Fibroblast of pulmonary artery (primary cell): ENCODE measurements at places on chromosomes 7 and 10.

GRCh38 chr10:47457826-47458225, 26.1 kb downstream of the ANXA8 start:
- no peak for DNase-seq

DNA sequence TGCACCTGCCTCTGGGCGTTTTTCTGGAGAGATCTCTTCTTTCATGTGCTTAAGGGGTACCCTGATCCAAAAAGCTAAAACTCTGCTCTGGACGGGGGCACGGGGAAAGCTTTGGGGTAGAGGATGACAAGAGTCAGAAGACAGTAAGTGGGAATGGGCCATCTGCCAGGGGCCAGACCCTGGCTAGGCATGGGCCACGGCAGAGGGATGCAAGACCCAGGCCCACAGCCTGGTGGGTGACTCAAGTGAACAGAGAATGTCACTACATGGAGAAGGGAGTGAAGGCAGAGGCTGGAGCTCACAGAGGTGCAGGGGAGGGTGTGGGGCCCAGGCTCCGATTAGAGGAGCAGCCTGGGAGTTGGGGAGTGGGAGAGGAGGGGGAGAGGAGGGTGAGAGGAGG, 15.3 kb downstream of the FLNC start:
- DNase-seq = no peak

GRCh38 chr7:8212638-8213037, 49.3 kb downstream of the ICA1 start:
- DNase-seq = no peak

- DNase-seq = peak; percentile 57
Measured at GRCh38 chr7:46993396-46993795, 588.5 kb downstream of the TNS3 start.

GRCh38 chr10:110200503-110200902, 6.9 kb upstream of the MXI1 start:
- peak; percentile 15 for DNase-seq

DNA sequence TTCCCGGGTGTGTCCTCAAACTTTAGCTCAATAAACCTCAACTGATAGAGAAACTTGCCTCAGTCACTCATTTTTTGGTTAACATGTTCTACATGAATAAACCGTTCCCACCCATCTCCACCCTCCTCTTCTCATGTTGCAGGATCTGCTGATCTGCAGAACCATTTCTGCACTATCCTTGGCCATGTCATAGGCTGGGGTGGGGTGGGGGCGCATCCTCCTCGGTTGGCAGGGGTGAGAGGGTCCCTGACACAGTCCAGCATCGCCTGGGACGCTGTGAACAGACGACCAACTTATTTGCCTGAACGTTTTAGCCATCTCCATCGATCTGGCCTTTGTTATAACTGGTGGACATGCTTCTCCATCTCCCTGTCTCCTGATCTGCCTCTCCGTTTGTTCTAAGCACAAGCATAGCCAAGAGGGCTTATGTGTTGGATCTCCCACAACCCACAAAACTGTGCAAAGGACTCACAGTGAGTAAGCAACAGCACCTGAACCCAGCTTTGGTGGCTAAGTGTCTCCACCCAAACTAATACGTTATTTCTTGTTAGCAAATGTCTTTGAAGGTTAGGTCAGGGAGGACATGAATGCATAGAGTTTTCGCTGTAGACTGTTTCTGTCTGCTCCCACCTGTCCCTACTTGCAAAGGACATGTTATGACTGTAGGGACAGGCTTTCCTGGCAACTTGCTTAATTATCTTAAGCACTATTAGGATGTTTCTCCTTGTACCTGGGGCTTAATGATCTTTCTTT, 51.7 kb downstream of the PRKCQ start:
- DNase-seq = no peak

- DNase-seq = no peak
Measured at GRCh38 chr10:12484941-12485805, 135.8 kb downstream of the CAMK1D start.

DNA sequence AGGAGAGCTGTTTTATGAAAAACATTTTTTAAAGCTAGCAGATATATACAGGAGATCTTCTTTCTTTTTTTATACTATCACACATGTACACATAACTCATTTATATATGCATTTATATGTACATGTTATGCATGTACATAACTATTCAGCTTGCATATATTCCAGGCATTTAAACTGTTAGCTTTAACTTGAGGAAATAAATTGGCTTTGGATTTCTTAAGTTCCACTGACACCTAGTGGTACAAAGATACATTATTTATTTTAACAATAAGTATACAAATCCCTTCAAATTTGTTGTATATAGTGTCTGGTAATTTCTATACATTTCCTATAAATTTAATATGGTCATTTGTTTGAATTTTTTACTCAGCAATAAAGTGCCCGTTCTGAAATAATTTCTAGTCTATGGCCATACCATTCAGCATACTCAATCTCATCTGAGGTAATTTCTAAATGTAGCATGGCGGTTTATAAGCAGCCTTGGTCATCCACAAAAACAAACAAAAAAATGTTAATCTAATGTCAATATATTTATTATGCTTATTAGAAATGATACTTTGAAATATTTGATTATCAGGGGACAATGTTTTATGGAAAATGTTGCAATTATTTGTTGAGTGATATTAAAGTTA, 11.6 kb downstream of the ZDHHC6 start:
- peak; percentile 74 for DNase-seq

DNA sequence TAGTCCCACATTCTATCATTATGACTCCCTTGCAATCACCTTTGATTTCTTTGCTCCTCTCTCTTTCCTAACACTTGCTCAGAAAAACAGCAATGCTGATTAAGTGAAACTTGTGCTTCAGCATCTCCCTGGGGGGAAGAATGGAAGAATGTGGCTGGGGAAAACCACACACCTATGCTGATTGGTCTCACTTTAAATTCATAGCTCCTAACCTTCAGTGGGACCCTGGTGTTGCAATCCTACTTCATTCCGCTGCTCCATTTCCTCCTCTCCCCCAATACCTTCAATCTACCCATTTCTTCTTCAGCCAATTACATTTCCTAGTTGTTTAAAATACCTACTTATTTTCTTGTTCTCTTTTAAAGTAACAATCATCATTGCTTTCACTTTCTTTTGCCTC, 1166.7 kb upstream of the C7orf33 start:
- no peak for DNase-seq

DNA sequence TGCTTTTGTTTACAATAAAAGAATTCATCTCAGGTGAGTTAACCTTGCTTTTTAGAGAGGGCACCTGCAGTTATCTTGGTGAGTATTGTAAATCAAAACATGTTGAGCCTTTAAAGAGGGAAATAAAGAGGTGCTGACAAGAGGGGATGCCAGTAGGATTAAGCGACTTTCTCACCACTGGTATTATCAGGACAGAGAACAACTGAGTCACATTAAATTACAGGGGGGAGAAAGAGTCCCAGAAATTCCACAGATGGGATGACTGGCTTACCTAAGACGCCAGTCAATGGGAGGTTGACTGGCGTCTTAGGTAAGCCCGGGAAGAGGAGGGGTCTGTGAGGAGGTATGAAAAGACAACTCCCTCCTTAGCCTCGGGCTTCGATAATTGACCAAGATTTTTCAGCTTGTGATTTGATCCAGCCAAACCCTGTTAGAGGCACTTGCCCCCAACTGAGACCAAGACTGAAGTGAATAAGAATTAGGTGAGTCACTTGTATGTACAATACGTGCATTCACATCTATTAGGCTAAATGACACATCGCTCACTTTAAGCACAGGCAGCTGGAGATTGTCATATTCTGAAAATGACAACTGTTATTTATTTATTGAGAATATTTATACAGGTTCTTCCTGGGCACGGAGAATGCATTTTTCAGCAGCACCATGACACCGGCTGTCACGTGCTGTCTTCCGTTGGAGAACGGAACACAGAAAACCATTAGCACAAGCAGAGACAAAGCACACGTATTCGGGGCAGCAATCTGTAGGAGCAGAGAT, 117.6 kb downstream of the SEM1 start:
- no peak for DNase-seq

DNA sequence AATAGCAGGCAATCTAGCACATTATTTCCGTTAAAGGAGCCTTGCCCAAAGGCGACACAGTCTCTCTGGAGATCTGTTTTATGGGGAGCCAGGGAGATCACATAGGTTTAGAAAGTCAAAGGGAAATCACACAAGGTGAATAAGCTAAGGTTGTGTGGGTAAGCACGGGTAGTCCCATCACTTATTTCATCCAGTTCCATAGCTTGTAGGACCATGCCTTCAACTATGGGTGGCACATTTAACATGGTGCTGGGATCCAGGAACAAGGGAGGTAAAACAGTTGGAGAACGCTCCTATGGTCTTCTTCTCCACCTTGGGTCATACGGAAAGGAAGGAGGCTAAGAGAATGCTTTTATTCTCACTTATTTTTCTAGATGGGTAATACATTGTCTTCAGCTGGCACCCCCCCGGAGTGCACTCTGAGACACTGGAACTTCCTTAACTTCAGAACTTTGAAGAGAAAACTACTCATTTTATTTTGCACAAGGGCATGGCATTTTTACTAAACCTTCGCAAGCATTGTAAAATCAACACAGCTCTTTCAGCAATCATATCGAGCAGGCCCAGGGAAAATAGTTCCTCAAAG, 435.4 kb downstream of the KIF20B start:
- DNase-seq = peak; percentile 31

GRCh38 chr7:127937066-127937680, 94.1 kb downstream of the LRRC4 start:
- DNase-seq = no peak

- peak; percentile 85 for DNase-seq
Measured at GRCh38 chr10:103759100-103759781, 96.1 kb downstream of the SH3PXD2A start.

- no peak for DNase-seq
Measured at GRCh38 chr7:146232604-146233003, 116.0 kb downstream of the CNTNAP2 start.

GRCh38 chr10:101429423-101429822, 75.5 kb downstream of the BTRC start:
- no peak for DNase-seq

DNA sequence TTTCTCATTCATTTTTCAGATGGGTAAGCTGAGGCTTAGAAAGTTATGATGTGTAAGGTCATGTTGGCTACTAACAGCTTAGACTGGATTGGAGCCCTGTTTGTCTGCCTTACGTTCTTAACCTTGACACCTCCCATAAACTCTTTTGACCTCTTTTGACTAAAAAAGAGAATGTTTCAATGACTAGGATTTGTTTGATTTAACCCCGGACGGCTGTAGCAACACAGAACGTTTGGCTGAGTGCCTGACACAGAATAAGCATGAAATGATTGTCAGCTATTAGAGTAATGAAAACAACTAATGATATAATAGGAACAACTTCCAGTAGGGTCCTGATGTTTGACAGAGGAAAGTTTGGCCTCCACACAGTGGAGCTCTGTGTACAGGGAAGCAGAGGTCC, 83.3 kb upstream of the PDZD8 start:
- no peak for DNase-seq

DNA sequence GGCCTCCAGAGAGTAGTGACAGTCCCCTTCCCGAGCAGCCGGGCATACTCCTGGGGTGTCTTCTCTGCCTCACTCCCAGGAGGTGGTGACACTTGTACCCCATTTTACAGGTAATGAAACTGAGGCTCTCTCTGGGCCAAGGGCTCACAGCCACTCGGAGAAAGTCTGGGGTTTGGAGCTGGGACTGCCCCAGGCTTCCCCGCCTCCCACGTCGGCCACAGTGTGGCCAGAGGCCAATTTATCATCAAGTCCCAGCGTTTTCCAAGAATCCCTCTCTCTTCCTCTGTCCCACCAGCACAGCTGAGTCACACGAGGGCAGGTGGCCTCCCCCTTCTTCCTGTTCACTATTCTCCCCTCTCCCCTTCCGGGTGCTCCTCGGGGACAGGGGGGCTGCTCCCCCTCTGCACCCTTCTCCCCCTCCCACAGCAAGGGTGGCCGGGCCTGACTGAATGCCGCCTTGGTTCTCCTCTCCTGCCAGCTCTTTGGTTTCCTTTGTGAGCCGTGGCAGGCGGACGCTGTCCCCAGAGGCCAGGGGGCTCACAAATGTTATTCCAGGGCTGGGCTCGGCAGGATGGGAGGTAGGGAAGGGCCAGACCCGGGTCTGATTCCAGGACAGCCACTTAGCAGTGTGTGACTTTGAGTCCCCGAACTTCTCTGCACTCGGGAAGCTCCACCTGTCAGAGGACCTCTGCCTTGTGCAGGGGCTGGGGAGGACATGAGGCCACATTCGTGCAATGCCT, 17.7 kb downstream of the CLIP2 start:
- peak; percentile 74 for DNase-seq

DNA sequence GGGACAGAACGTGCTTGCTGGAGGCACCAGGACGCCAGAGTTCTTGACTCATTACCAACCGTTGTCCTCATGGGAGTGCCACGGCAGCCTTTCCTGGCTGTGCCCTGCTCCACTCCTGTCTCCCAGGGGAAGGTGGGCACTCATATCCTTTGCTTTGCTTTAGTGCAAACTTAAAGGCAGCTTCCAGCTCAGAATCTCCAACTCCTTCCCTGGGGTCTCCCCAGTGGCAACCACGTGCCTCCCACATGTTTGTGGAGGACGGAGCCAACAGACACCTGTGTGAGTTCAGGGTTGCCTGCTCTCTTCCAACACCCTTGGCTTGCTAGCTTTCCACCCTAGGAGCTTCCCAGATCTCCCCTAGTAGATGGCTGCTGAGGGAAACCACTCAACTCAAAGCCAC, 52.0 kb upstream of the HMX3 start:
- no peak for DNase-seq

DNA sequence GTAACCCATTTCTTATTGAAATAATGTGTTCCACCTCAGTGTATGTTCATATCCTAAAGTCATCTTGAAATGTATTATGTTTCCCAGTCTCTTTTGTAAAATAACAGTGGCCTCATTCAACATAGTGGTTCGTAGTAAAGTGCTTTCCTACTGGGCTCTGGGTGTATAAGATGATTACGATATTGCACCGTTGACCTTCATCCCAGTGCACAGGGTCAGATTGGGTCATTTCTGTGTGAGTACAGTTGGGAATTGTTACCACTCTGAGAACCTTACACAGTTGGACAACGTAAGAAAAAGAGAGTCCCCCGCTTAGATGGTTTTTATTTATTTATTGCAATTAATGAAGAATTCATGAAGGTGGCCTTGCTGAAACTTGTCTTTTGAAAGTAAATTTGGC, 135.6 kb downstream of the CHN2 start:
- DNase-seq = no peak

DNA sequence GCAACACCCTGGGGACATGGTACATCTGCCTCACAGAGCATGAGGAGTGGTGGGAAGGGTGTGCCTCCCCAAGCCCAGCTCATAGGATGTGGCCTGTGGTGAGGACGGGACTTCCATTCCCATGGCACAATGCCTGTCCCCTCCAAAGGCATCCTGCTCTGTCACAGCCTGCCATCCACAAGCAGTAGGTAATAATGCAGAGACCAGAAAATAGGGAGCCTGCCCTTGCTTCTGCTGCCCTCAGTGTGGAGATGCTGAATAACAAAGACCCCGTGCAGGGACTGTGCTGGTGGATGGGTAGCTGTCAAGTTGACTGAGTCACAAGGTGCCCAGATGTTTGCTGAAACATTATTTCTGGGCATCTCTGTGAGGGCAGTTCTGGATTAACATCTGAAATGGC, 199.9 kb upstream of the GRB10 start:
- DNase-seq = no peak

- no peak for DNase-seq
Measured at GRCh38 chr7:38438970-38439369, 165.5 kb upstream of the TARP start.
